ENCODE measurements at places on chromosomes 6 and 20.

DNA sequence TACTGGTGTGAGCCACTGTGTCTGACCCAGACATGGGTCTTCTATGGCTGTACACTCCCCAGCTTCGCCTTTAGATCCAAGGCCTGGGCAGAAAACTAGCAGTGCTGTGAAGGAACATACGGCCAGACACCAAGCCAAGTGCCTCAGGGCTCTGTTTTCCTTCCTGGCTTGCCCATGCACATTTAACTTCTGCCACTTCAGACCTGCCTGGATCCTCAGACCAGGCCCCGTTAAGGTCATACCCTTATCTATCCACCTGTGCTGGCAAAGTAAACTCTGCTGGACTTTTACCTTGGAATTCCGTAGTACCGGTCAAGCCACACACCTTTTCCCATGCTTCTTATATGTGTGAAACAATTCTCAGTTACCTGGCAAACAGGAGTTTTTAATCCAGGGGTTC is 644.8 kb downstream of the PTPRT start:
- DNase-seq = no peak

DNA sequence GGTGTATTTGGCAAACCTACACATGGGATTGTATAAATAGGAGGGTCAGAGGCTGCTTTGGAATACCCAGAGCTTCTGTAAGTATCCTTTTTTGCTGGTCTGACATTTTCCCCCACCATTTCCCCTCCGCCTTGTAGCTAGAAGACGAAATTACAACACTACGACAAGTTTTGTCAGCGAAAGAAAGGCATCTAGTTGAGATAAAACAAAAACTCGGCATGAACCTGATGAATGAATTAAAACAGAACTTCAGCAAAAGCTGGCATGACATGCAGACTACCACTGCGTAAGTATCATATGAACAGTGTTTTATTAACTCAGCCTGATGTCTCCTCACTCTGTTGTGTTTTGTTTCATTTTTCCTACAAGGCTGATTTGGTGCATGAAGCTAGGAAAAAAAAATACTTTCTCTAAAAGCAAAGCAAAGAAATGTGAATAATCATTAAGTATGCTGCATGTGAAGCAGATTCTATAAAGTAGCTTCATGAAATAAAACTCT is 72.7 kb downstream of the HDDC2 start:
- no peak for DNase-seq

GRCh38 chr6:137697267-137697938 is 169.7 kb upstream of the TNFAIP3 start:
- no peak for DNase-seq

GRCh38 chr20:6079016-6079415 is 25.2 kb upstream of the LRRN4 start:
- no peak for DNase-seq

- DNase-seq = no peak
Measured at GRCh38 chr20:931401-931800, 15.3 kb upstream of the ANGPT4 start.

GRCh38 chr20:37205130-37205529 is 25.8 kb upstream of the MROH8 start:
- no peak for DNase-seq

GRCh38 chr6:6816716-6817115 is 228.2 kb downstream of the LY86 start:
- DNase-seq = no peak
